ENCODE measurements at places on chromosomes 5 and 9.

- DNase-seq = no peak
Observed at GRCh38 chr5:157820593-157821252, 38.2 kb downstream of the CLINT1 start.

GRCh38 chr5:98656125-98656795, 117.2 kb upstream of the RGMB start:
- no peak for DNase-seq

DNA sequence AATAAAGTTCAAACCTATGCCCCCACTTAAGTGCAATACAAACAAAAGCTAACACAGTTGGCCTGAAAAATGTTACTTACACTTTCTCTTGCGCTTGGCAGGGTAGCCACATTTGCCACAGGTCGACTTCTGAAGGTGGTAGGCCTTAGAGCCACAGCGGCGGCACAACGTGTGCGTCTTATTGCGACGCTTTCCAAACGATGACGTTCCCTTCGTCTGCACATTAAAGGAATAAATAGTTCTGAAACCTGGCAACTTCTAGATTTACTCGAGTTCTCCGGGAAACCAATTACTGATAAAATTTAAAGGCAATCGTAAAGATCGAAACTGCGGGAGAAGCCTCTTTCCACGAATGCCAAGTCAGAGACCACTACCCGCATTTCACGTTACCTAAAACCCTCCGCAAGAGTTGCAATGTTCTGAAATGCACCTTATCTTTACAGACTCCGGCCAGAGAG, 602 bp downstream of the RPL37 start:
- DNase-seq = peak; percentile 24

DNA sequence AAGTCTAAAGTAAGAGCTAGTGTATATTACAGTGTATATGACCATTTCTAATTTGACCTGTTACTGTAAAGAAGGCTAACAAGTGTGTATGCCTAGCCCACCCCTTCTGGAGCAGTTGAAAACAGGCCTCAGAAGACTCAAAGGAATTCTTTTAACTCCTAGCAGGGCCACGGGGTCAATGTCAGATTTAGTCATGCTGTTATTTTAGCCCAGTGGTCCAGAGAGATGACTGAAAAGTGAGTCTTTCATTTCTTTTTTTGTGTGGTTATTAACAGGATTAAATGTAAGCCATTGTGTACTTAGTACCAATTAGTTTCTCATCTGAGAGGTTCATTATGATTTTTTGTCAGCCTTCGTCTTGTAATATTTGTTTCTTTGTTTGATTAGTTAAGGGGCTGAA, 24.4 kb downstream of the ZCCHC7 start:
- no peak for DNase-seq

DNA sequence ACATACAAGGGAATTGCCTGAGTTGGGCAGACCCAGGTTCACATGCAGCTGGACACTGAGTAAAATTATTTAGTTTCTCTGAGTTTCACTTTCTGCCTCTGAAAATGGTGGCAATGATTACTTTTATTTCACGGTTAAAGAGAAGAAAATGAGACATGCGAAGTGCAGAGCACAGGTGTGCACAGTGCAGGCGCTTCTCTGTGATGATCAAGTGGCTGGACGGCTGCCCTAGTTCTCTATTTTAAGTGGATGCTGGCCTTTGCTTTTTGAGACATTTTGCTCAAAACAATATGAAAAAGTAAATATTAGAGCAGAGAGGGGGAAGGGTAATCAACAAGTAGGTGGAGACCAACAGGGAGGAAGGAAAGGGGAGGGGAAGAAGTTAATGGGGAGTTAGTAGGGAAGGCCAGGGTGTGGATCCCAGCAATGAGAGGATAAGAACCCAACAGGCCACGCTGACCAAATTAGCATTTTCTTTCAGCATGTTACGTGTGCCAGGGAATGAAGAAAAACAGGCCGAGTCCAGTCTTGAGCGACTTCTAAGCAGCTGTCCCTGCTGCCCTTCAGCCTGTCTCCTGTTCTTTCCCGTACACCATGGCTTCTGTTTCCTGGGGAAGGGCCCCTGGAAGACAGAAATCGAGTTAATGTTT, 16.1 kb downstream of the SNX18 start:
- peak; percentile 39 for DNase-seq

DNA sequence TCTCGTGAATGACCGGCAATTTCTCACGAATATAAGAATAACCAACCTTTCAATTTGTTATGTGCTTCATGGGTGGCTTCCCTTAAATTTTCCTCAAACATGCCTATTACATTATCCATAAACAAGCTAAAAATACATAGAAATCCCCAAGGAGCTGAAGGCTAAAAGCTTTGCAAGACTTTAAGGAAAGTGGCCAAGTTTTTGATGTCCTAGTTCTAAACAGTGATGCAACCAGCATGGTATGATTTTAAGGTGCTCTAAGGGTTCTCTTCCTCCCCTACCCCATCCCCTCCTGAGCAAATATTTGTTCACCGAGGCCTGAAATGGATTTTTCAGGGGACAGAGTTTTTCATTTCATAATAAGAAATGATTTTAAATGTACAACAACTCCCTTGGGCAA, 79.8 kb downstream of the RGS7BP start:
- no peak for DNase-seq

DNA sequence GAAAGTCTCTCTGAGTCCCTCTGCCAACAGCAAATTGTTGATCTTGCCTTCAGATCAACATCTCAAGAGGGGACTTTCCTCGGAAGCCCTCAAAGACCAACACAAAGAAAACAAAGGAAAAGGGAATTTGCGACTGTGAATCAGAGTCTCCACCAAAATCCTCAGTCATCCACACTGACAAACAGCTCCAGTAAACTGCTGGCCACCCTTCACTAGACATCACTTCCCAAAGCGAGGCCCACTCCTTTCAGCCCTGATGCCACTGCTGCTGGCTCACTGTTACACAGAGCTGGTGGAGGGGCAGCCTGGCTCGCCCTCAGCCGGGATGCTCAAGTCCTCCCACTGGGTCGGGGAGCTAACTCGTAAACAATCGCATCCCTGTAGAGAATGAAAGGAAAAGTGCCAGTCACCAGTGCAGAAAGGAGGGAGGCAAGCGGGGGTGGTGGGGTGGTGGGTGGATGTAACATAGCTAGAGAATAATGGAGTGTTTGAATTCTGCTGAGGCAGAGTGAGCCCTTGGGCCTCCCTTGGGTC, 1.3 kb downstream of the FGF1 start:
- DNase-seq = peak; percentile 28
